ENCODE measurements at places on chromosomes 7 and 10. TPM values are rescaled to one million over a fixed set of nuclear protein-coding genes. Genes with fewer than 3 reads are reported as not detected.
A peak's percentile ranks its signal among the peaks of the same experiment; 100 is the strongest.

GRCh38 chr10:1612908-1613307 lies 124.4 kb downstream of the ADARB2 start:
- DNase-seq, result no peak

- peak; percentile 8 for DNase-seq
Measured at GRCh38 chr10:59757966-59758365, 4.7 kb upstream of the MRLN start.

- DNase-seq, result peak; percentile 73
Measured at GRCh38 chr7:88218836-88219605, 817 bp downstream of the SRI start.

- DNase-seq, result no peak
Measured at GRCh38 chr7:6111041-6111440, 79.9 kb downstream of the ANKRD61 start.

The AKR1C4 gene
- total RNA-seq, result not detected

DNA sequence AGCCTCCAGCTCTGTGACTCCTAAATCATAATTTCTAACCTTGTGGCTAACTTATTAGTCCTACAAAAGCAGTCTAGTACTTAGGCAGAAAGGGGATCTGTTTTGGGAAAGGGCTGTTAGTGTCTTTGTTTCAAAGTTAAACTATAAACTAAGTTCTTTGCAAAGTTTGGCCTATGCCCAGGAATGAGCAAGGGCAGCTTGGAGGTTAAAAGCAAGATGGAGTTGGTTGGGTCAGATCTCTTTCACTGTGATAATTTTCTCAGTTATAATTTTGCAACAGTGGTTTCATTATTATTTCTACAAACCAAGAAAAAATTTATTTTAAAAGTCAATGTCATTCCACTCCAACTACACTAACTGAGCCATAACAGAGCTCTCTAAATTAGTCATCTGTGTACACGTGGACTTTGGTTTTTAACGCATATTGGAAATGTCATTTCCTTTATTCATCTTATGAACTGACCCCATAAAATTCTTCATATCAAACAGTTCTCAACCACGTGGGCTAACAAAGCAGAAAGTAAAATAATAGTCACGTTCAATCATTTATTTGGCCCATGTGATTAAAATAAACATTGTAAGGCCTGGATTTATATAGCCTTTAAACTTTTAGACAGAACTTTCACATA lies 143.2 kb upstream of the C7orf33 start:
- no peak for DNase-seq

The TMEM176B gene
- total RNA-seq, result 0.07 TPM

GRCh38 chr7:29471444-29472138 lies 92.0 kb upstream of the PRR15 start:
- no peak for DNase-seq

DNA sequence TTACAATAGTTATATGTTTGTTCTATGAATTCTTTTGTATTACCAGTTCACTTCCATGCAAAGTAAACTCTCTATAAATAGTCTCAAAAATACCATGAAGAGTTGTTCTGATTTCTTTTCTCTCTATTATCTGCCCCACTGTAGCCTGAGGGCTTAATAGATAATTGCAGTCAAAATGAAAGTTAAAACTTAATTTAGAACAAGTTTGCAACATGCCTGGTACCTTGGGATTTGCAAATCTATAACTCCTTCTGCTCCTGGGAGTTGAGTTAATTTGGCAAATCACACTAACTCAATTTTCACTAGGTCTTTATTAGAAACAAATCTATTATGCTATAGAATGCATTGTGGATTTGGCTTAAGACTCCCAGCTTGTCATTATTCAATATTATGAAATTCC lies 21.8 kb upstream of the NDUFA5 start:
- no peak for DNase-seq

DNA sequence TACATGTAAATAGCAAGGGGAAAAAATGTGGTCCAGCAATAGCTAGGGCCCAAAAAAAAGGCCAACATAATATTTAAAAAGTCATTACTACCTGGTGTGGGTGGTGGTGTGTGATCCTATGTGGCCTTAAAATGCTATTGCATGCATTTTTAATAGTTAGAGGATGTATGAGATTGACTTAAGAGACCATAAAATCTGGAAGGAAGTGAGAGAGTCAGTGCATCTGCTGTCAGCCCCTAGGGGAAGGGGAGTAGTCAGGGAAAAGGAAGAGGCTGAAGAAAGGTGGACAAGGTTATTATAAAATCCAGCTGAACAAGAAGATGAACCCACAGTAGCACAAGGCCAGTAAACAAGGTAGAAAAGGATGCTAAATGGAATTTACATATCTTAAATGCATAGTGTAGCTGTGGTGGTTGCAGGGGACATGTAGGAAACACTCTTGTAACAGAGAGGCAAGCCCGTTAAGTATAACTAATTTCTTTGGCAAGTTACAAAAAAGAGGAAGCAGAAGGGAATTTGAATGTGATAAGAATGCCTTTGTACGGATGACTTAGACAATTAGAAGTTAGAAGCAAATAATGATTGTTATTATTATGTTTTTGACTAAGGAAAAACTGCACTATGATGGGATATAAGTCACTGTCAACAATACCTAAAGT lies 11.9 kb upstream of the NDUFA5 start:
- no peak for DNase-seq
